ENCODE measurements at places on chromosomes 7 and 10.

- no peak for DNase-seq
Observed at GRCh38 chr7:41206267-41206666, 496.6 kb downstream of the INHBA start.

DNA sequence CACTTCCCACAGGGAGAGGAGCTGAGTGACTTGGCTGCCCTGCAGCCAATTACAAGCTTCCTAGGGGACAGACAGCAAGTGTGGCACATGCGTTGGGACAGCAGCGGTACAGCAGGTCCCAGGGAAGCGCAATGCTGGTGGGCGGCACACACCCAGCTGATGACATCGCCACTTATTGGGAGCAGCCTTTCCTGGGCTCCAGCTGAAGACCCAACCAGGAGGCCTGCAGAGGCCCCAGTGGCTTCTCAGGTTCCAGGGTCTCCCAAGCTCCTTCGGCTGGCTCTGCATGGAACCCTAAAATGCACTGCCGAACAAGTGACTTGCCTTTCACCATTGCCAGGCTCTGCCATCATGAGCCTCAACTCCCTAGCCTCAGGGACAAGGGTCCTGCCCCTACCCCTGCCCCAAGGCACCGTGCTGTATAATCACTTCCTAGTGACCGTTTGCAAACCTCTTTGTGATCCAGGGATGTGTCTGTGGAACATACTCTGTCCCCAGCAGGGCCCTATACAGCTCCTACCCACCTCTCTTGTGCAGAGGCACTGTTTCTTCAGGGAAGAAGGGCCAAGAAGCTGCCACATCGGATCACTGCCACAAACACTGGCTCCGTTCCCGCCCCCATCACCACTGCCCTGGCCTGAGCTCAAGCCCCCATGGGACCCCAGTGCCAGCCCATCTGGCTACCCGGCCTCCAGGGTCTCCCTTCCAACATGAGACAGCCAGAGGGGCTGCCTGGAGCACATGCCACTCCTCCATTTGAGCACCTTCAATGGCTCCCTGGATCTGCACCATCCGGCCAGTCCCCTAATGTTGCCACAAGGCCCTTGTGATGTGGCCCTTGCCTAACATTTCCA, 19.3 kb upstream of the SLIT1 start:
- no peak for DNase-seq

DNA sequence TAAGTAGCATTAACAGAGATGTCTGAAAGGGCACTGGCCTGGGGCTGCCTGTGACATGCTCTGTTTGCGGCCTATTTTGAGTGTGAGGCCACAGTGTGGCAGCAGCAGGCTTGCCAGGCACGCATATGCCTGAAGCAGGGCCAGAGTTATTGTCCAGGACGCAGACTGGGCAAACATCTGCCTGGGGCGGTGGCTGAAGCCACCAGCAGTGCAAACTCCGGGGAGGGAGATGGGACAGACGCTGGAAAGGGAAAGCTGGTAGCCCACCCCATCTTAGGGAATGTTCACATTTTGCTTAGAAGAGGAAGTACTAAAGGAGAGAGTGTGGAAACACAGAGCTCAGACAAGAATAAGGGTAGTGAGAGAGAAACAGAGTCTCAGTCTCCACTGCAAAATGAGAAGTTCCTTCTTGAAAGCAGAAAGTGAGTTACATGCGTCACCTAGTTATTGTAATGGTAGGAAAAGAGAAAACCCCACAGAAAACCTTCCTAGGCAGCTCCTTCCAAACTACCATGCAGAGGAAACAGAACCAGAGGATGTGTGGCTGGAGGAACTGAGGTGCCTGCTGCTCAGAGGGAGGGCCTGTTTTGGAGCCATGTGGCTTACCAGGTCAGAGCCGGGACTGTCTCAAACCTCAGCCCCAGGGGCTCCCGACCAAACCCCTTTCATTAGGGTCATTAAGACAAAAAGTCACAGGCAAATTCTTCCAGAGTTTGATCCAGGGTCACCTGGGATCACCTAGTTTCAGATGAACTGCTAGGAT, 14.5 kb downstream of the AKR1B1 start:
- no peak for DNase-seq

DNA sequence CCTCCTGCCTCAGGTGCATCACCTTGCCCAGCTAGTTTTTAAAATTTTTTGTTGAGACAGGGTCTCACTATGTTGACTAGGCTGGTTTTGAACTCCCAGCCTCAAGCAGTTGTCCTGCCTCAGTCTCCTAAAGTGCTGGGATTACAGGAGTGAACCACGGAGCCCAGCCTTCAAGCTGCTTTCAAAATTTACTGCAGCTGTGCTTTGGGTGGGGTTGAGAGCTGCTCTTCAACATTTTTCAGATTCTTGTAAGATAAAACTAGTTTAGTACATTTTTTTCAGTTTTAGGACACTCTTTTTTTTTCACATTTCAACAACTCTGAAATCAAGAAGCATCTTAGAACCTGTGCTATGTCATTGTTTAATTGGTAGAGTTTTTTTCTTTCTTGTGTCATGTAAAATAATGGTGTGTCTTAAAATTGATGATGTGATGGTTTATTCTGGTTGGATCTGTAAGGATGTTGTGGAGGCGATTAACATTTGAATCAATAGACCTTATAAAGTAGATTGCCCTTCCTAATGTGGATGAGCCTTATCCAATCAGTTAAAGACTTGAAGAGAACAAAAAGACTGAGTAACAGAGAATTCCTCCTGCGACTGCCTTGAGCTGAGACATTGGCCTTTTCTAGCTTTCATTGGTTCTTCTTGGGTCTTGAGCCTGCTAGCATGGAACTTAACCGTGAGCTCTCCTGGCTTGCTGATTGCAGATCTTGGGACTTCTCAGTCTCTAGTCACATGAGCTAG, 13.5 kb downstream of the PLEKHA8 start:
- DNase-seq, result no peak

DNA sequence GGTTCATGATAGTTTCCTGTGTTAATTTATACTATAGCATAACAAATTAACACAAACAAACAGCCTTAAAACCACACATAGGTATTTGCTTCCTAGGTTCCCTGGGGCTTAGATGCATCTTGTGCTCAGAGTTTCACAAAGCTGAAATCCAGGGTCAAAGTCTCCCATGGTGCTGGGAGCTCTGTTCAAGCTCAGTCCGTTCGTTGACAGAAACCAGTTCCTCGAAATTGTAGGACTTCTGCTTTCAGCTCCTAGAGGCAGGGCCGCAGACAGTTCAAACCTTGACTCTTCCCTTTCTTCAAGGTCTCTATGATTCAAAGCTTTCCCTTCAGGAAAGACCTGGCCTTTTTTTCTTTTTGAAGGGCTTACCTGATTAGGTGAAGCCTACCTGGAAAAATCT, 90.5 kb downstream of the VSTM2A start:
- no peak for DNase-seq

DNA sequence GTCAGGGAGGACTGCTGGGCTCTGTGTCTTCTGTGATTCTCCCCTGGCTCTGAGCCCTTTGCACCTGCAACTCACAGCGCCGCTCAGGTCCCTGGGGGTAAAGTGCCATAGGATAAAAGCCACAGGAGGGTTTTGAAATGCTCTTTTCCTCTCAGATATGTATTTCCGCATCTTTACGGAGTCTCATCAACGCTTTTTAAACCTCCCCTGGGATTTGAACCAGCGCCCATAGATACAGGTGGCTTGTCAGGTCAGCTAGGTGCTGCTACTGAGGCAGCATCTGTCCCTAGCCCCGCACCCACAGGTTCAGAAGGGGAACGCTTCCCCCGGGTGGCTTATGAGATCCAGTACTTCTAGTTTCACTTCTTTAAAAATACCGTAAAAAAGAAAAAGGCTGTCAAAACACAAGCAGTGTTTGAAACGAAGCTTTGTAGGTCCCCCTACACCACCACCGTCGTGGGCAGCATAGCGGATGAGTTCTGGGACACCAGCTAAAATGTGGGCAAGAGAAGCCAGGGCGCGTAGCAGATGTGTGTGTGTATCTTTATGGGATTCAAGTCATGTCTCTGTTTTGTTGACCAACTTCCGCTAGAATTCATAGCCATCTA, 173.5 kb downstream of the CUX1 start:
- no peak for DNase-seq

DNA sequence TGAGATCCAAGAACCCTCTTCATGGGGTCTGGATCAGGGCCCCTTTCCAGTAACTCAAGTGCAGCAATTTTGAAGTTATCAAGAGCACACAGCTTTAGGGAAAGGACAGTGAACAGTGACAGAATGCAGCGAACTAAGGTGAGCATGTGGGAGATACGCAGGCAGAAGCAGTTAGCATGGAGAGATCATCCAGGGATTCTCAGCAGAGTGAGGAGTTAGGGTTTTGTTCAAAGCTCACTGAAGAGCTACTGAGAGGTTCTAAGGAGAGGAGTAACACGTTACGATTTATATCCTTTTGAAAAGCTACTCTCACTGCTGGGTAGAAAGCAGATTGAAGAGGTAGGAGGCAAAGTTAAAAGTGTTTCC, 83.6 kb upstream of the MPP7 start:
- DNase-seq, result no peak

- no peak for DNase-seq
Observed at GRCh38 chr7:15507171-15507570, 54.6 kb downstream of the AGMO start.

DNA sequence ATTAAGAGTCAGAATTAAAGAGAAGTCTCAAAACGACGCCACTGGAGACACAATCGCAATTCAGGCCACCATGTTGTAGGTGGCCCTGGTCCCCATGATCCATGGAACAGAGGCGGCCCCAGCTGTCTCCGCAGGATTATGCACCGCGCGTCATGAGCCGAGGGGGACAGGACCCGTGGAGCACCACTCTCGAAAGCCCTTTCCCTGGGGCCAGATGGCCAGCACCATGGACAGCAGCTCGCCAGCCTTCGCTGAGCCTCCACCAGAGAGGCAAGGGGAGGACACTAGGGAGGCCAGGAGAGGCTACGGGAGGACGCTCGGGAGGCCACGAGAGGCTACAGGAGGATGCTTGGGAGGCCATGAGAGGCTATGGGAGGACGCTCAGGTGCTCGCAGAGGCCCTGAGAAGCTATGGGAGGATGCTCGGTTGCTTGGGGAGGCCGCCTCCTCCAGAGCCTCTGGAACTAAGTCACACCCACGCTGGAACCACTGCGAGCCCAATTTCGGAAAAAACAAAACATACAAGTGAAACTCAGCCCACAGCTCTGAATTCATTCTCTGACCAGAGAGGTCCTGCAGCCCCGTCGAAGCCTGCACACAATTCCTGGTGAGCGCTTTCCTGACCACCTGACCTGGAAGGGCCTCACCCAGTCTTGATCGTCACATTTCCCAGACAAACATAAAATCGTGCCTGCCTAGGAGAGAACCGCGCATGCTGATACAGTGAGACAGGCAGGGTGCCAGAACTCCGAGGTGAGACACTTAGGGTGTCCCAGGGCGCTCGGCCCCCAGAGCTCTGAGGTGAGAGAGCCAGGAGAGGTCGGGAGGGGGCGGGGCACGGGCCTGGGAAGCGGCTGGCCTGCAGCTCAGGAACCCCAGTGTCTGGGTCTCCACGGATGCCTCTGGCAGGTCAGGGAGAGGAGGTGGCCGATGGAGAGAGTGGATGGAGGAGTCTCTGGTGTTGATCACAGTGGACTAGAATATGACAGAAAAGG, 224.4 kb downstream of the PTPRN2 start:
- no peak for DNase-seq

DNA sequence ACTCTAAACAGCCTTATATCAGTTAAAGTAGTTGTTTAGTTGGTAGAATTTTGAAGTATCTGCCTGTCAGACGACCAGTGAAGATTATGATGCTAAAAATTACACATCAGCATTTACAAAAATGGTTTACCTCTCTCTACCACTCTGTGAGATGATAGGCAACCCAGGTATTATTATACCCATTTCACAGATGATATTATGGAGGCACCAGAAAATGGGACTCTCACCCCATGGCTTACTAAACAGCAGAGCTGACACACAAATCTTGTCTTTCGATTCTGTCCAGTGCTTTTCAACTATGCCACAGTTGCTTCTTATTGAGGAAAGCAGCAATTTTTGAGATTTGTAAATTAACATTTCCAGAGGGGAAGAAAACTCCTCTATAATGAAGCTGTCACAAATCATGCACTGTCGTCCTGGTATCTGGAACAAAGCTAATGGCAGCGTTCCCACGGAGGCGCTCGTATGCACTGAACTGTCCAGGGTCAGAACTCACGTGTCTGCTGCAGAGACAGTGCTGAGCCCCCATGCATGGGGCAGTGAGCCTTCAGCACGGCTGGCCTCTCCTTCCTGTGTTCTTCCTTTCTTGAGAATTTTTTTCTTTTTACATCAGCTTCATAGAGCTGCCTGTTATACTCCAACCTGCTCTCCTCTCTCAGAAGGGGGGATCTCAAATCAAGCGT, 381.1 kb downstream of the SDK1 start:
- DNase-seq, result no peak

DNA sequence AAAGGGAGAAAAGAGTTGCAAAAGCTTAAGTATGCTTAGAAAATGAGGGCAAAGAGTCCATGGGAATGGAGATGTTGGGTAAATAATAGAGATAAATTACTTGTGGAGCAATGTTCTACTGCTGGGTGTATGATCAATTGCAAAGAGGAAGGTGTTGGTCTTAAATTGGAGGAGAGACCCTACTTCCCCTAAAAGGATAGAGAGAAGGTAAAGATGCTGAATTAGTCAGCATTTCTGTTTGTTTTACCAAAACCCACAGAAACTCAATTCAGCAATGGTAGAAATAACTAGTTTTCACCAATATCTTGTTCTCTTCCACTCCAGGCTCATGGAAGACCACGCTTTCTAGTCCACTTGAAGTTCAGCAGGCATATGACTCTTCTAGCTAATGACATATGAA, 32.1 kb downstream of the ASB4 start:
- no peak for DNase-seq

DNA sequence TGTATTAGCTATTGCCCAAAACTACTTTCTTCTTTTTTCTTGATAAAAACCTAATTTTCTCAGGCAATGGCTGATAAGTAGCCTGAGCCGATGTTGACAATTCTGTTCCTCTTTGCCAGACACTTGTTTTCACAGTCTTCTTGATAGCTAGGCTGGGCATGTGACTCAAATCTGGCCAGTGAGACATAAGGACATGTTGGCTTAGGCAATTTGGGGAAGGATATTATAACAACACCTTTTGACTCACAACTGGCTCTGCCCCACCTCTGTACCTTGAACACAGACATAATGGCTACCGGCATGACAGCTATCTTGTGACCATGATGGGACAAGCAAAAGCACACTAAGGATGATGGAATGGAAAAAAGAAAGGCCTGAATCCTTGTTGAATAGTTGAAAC, 72.9 kb upstream of the GPR22 start:
- DNase-seq, result no peak

DNA sequence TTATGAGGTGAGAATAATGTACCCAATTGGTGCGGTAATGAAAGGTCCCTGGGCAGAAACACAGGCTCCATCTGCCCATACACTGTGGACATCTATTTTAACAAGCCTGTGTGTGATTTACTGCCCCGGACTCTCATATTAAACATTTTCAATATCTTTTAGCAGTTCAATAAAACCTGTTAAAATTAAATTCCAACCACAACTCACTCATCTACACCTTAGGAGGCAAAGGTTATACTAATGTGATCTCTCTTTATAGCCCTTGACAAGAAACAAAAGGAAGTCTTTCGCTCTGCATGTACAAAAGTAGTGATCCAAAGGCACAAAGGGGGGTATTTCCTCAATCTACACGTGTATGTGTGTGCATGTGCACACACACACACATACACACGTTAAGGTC, 186.0 kb downstream of the PARD3 start:
- DNase-seq, result no peak

GRCh38 chr7:66182920-66183319, 22.2 kb upstream of the TPST1 start:
- DNase-seq, result no peak

Measured in CD4-positive, alpha-beta T cell treated with Interleukin-2 at 100 ng/mL for 4 hours (primary cell).